GM12878 (cell line): ENCODE measurements at places on chromosomes 3 and 15. TPM values are rescaled to one million over a fixed set of nuclear protein-coding genes. Genes with fewer than 3 reads are reported as not detected.
A peak's percentile ranks its signal among the peaks of the same experiment; 100 is the strongest.

The DAZL gene
- total RNA-seq = 0.05 TPM in 1 of 2 replicates, not detected in the other

DNA sequence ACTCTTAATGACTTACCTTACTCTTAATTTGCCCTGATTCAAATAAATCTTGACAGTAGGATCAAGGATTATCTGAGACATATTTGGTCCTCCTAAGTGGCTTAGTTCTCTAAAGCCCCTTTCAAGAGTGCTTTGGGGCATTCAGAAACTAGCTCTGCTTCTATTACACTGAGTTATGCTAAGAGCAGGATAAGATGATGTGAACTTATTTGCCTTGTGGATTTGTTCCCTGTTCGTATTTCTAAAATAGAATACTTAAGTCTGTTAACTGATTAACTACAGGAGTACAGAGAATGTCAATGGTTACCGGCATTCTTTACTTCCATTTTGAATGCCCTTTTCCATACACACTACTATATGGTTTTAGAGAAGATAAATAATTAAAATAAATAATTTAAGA is 14.8 kb upstream of the FRMD4B start:
- DNase-seq = no peak
- H3K27ac ChIP-seq = no peak overlapping the region
- H3K4me1 ChIP-seq = no peaks in the 10 kb centered on the region
- no peaks in the 10 kb centered on the region for H3K27me3 ChIP-seq
- H3K36me3 ChIP-seq = no peaks in the 10 kb centered on the region

- no peaks in the 10 kb centered on the region for H3K27me3 ChIP-seq
- peaks cover 16% of the 10 kb centered on the region for H3K36me3 ChIP-seq
- no peak for DNase-seq
- H3K4me1 ChIP-seq = no peaks in the 10 kb centered on the region
Measured at GRCh38 chr15:55343168-55343567, 24.1 kb downstream of the PIGB start.

The WDR93 gene
- total RNA-seq = not detected in 2 replicates

DNA sequence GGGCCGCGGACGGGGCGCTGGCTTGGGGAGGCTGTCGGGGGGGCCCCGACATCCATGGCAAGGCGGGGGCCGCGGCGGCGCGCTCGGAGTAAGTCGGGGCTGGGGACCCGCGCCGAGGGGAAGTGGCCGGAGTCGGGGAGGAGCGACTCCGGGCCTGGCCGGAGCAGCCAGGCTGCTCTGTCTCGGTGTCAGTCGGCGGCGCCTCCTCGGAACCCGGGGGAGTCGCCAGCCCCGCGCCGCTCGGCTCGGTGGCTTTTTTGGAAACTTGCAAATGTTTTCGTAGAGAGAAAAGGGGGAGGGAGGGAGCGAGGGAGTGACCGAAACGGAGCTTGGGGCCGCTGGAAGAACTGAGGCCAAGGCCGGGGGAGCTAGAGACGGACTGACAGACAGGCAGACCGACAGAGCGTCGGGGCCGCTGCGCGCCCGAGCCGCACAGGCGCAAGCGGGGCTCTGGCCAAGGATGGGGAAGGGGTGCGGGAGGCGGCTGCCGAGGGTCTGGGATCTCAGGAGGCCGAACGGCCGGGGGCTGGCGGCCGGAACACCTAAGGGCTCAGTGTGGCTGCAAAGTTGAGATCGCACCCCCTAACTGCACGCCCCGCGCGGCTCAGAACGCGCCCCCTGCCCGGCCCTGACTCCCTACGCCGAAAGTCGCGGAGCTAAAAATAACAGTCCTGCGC is 5.0 kb downstream of the PTH1R start:
- peak overlapping the region; percentile 60 for H3K4me3 ChIP-seq
- no peak for DNase-seq
- no peaks in the 10 kb centered on the region for H3K4me1 ChIP-seq
- H3K27ac ChIP-seq = no peak overlapping the region
- no peaks in the 10 kb centered on the region for H3K36me3 ChIP-seq

DNA sequence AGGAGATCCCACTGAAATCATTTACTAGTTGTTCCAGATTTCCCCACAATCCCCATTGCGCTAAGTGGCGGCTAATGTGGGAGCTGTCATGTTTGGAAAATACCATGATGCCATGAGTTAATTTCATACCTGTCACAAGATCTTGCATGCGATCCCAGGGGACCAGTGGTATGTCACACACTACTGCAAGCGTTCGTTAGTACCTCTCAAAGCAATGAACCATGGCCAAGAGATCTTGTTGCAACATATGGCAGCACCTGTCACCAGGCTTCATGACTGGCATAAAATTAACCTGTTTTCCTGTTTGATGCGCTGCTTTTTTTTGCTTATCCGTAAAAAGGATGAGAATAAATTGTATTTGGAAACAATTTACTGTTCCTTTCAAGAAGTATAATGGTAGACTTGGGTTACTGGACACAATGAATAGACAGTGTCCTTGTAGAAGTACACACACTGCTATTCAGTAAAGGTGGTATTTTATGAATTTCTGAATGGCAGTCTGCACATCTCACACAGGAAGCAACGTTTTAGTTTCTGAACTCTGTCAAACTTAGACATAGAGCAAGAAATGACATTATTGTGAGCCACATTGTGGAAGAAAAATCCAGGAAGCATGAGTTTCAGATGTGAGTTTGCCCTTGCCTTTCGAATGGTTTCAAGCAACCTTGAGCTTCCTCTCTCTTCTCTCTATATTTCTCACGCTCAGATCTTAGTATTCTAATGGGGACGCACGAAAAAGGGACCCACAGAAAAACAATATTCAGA is 81.9 kb downstream of the CHL1 start:
- no peaks in the 10 kb centered on the region for H3K27me3 ChIP-seq
- DNase-seq = peak; percentile 89
- no peaks in the 10 kb centered on the region for H3K36me3 ChIP-seq
- H3K4me1 ChIP-seq = peaks cover 18% of the 10 kb centered on the region
- peak overlapping the region; percentile 52; the same call in 1 of the 2 replicates for H3K27ac ChIP-seq
